ENCODE measurements at places on chromosomes 7 and 10. TPM values are rescaled to one million over a fixed set of nuclear protein-coding genes. Genes with fewer than 3 reads are reported as not detected.

The LIPM gene
- not detected for total RNA-seq

DNA sequence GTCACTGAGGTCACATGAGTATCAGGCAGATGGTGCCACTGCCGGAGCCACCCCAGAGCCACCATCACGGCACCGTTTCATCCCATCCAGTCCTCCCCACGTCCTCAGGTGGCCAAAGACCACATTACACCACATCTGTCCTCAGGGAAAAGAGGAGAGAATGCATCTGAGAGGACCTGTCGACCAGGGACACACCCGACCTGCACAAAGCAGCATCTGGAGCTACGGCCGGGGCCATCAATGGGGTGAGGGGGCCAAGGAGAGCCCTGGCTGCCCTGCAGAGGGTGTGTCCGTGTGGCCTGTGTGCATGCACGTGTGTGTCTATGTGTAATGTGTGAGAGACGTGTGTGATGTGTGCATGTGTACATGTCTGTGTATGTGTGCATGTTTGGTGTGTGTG is 480.6 kb downstream of the DNAJB6 start:
- no peaks in the 10 kb centered on the region for H3K4me1 ChIP-seq
- no peaks in the 10 kb centered on the region for H3K27me3 ChIP-seq
- H3K4me3 ChIP-seq = no peak overlapping the region
- no peaks in the 10 kb centered on the region for H3K36me3 ChIP-seq
- H3K27ac ChIP-seq = no peak overlapping the region

The HSPA12A gene
- not detected for total RNA-seq

The CALN1 gene
- not detected for total RNA-seq

DNA sequence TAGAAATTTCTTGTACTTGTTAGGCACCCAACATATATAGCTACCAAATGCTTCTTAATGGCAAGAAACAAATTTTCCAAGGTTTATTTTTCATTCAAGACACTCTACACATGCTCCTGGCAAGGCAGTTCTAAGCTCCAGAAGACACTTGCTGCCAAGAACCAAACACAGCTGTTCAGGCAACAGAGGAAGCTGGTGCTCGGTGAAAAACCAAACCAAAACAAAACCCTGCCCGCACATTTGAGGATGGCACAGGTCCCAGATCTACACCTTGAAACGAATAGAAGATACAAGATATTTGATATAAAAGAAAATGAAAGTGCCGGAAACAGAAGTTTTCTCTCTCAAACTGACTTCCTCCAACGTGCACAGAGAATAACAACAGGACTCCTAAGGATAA is 4.9 kb upstream of the DNTT start:
- H3K4me1 ChIP-seq = peaks cover 11% of the 10 kb centered on the region
- no peak for DNase-seq
- peaks cover 70% of the 10 kb centered on the region for H3K27me3 ChIP-seq
- H3K4me3 ChIP-seq = no peak overlapping the region
- H3K36me3 ChIP-seq = no peaks in the 10 kb centered on the region

DNA sequence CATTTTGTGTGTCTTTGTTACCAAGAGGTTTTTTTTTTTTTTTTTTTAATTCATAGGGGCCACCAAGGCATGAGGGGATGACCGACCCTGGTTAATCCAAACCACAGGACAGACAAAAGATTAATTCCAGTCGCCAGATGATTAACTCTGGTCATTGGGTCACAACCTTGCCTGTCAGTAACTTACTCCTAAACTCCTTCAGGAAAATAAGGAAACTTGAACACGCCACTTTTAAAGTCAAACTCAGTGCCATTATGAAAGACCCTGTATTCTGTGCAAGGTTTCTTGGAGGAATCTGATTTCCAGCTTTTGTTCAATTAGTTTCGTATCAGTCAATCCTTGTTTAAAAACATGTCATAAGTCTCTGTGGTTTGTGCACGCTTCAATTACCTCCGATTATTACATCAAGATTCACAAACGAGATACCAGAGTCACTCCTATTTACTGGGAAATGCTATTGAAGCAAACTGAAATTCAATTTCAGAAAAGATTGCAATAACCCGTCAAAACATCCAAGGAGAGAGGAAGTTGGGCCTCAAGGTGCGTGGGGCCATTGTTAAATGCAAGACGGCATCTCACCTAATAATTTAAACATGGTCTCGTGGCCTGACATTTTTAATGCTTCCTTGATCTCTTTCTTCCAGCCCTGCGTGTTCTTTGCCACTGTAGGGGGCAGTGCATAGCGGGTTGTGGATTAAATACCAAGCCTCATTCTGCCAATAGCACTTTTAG is 44.0 kb downstream of the NRP1 start:
- H3K4me3 ChIP-seq = no peak overlapping the region
- H3K27me3 ChIP-seq = peaks cover 15% of the 10 kb centered on the region
- DNase-seq = no peak
- no peak overlapping the region for H3K27ac ChIP-seq
- no peaks in the 10 kb centered on the region for H3K36me3 ChIP-seq

Data from activated CD8-positive, alpha-beta memory T cell treated with anti-CD3 and anti-CD28 coated beads, Interleukin-2, amount 10 ng/mL, durations not matched to agents 7 days and 5 days (primary cell).